CD4-positive, alpha-beta T cell treated with Interleukin-6 at 100 ng/mL for 8 hours (primary cell): ENCODE measurements at places on chromosomes 5 and 9.

GRCh38 chr5:999032-999501 is 9.5 kb upstream of the NKD2 start:
- no peak for DNase-seq

DNA sequence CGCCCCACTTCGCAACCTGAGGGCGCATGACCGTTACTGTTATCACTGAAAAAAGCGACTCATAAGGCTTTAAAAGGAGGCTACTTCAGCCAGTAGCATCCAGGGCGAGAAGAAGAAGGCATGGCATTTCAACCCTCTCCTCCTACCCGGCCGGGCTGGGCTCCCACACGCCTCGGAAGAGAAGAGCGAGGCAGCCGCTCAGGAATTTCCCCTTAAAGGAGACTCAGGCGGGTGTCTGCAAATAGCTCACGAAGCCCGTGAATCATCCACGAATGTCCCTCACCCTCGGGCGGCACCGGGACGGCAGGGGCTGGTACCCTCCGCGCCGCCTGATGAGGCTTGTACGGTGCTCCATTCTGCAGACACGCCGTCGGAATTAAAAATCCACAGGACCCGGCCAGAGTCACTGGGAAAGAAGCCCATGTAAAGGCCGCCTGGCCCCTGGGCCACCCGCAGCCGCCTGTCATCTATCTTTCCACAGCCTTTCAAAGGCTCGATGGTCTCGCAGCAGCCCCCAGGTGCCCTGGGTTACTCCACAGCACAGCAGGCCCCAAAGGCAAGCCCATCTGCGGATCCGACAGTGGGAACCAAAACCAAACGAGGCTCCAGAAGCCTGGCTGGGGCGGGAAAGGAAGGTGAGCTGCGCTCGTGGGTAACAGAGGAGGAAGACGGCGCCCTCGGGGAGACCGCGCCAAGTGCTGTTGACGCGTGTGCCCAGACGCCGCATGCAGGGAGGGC is 11.8 kb downstream of the SLC12A7 start:
- no peak for DNase-seq

GRCh38 chr5:127353327-127353726 is 62.7 kb downstream of the MEGF10 start:
- DNase-seq, result no peak

DNA sequence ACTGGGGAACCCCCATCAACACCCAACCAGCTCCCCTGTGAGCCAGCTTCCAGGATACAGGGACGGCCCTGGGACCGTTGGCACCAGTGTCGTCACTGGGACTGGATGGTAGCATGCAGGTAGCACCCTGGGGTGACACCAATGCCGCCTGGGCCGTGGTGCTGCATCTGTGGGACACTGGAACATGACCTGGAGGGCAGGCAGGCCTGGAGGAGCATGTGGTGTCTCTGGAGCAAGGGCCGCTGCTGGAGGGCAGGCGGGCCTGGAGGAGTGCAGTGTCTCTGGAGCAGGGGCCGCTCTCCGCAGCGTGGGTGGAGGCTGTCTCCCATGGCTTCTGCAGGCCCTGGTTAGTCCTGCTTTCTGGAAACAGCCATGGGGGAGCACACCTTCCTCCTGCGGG is 13.1 kb downstream of the LPCAT1 start:
- DNase-seq, result no peak

- no peak for DNase-seq
These were observed 1123.7 kb upstream of the C9orf72 start for GRCh38 chr9:28696960-28697359.

- DNase-seq, result no peak
These were observed 9.6 kb downstream of the AK6 start for GRCh38 chr5:69359699-69360098.

- DNase-seq, result no peak
These were observed 85.2 kb upstream of the HTR4 start for GRCh38 chr5:148739524-148739923.

GRCh38 chr5:170571281-170571731 is 67.5 kb downstream of the KCNIP1 start:
- no peak for DNase-seq

DNA sequence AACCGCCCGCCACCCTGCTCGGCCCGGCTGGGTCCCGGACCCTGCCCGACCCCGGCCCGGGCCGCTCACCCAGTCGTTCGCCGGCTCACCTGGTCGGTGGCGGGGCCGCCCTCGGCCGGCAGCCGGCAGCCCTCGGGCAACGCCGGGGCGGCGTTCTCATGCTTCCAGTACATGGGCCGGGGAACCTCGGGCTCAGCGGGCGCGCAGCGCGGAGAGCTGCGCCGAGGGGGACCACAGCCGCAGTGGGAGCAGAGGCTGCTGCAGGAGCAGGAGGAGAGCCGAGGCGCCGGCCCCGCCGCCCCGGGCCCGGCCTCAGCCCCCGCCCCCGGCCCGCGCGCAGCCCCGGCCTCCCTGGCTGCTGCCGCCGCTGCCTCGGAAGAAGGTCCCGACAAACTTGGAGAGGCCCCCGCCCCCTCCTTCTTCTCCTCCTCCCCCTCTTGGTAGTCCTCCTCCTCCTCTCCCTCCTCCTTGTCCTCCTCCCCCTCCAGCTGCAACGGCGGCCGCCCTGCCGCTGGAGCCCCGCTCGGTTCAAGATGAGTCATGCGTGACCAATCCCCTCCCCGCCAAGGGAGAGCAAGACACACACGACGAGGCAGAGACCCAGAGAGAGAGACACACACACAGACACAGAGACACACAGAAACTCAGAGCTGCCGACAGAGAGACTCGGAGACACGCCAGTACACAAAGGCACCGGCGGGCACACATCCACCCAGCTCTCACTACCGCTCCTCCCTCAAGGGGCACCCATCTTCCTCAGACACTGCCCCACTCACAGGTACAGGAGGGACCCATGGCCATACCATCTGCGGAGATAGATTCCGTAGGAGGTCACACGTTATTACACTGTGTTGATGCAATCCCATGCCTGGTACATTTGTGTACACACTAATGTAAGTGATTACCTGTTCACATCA is at the start of gene LHX6:
Gene LHX6, minus strand, starts transcription at position 390 of the 917 bp plus-strand sequence. Its CDS starts 217 bp downstream, at position 173.
- no peak for DNase-seq

- DNase-seq, result no peak
These were observed 26.9 kb upstream of the RNF38 start for GRCh38 chr9:36426945-36427344.

DNA sequence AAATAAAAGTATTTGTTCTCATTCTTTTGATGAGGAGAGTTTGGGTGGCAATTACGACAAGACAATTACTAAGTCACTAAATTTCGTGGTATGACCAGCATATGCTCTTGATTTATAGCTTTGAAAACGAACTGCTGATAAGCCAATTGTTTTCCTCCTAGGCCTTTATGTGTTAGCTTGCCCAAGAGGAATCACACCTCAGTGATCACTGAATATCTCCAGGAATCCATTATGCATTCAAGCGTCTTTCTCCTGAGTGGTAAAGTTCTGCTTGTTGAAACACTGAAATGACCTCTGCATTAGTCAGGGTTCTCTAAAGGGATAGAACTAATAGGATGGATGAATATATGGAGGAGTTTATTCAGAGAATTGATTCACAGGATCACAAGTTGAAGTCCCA is 677.7 kb upstream of the MEF2C start:
- no peak for DNase-seq

DNA sequence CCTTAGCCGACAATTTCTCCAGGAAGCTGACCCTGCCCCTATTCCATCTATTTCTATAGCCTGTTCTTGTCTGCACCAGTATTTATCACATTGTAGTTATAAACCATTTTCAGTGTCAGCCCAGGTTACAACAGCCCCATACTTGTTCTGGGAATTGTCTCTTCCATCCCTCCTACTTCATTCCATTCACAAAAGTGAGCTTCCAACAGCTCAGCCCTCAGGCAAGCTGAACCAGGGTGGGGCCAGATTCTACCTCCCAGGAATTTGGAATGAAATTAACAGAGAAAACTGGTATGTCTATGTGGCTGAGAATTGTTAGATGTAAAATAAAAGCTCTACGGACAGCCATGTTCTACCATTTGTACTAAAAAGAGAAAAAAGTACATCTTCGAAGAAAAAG is 36.1 kb downstream of the STRBP start:
- DNase-seq, result no peak

GRCh38 chr5:140565780-140566095 is 1.1 kb downstream of the SLC35A4 start:
- no peak for DNase-seq

GRCh38 chr5:76376148-76376865 is 26.8 kb upstream of the IQGAP2 start:
- no peak for DNase-seq

- no peak for DNase-seq
These were observed 3.4 kb downstream of the PRRC2B start for GRCh38 chr9:131397100-131397790.

DNA sequence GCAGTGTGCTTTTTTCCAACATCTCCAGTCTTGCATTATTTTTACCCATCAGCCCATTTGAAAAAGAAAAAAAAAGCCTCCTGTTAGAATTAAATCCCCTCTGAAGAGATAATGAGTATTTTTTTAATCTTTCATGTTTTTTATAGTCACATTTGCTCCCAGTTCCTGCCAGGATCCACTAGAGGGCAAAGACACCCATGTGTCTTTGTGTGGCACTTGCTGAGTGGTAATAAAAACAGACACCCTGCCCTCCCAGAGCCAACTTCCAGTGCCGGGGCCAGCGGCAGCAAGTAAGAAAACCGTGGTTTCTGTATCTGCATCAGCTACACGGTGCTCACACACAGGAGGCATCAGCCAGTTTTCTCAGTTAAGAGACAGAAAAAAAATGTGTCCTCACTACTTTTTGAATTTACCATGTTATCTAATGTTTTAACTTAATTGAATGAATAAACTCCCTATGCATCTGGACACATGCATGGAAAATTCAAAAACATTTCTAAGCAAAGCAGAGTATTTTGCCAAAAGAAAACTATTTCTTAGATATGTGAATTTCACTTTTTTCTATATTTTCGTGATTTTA is 70.2 kb upstream of the PLEKHG4B start:
- no peak for DNase-seq

DNA sequence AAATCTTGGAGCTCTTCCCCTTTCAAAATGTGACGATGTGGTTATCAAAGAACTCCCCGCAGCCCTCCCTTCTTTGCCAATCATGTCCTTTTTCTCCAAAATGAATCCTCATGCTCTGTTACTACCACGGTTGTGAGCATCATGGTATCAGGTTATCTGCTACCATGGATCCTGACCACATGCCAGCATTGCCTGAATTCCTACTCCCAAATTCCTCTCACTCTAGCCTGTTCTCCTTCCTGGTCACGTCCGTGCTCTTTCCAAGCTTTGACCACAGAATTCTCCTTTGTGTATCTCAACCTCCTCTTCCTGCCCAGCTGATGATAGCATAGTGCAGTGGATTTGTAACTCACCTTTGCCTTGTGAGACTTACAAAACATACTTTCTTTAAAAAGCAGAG is 59.5 kb upstream of the FBXL7 start:
- no peak for DNase-seq

- DNase-seq, result no peak
These were observed 186.7 kb upstream of the DAPK1 start for GRCh38 chr9:87310827-87311523.

- no peak for DNase-seq
These were observed 9.8 kb downstream of the GCNT4 start for GRCh38 chr5:75042522-75042921.

DNA sequence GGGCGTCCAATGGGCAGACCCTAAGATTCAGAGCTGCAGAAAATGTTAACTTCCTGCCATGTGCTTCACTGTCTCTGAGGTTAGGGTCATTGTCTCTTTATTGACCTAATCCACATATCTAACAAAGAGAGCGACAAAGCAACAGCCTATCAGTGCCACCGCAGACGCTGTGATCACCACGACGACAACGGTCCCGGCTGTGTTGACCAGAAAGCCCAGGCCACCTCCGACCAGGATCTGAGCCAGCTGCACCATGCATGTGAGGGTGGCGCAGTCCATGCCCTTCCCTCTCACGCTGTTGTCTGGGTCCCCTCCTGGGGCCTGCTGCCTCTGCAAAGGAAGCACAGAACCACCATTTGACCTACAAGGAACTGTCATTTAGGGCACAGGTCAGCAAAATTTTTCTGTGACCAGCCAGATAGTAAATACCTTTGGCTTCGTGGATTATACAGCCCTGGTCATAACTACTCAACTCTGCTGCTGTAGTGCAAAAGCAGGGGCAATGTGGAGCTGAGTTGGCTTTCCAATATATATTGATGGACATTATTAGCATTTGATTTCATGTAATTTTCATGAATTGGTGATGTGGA is 8.5 kb downstream of the RXFP3 start:
- no peak for DNase-seq

GRCh38 chr5:76383126-76383832 is 19.8 kb upstream of the IQGAP2 start:
- no peak for DNase-seq

- no peak for DNase-seq
These were observed 394.2 kb downstream of the RASEF start for GRCh38 chr9:82668689-82669199.

GRCh38 chr9:97666907-97667686 is 30.0 kb downstream of the XPA start:
- no peak for DNase-seq

DNA sequence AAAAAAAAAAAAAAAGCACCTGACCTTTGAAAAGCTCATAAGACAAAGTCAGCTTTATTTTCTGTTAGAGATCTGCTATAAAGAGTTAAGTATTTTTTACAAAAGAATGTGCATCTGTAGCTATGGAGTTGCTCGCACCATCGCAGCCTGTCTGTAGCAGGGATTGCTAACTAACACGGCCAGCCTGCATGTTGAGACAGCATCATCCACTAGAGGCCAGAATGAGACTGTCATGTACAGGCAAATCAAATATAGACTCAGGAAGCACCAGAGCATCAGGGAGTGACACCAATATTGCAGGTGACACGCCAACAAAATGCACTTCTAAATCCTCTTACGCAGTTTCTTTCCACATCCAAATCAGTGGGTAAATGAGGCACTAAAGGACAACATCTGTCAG is 136.3 kb upstream of the RASEF start:
- no peak for DNase-seq
